ENCODE measurements at places on chromosomes 6 and 20. TPM values are rescaled to one million over a fixed set of nuclear protein-coding genes. Genes with fewer than 3 reads are reported as not detected.

DNA sequence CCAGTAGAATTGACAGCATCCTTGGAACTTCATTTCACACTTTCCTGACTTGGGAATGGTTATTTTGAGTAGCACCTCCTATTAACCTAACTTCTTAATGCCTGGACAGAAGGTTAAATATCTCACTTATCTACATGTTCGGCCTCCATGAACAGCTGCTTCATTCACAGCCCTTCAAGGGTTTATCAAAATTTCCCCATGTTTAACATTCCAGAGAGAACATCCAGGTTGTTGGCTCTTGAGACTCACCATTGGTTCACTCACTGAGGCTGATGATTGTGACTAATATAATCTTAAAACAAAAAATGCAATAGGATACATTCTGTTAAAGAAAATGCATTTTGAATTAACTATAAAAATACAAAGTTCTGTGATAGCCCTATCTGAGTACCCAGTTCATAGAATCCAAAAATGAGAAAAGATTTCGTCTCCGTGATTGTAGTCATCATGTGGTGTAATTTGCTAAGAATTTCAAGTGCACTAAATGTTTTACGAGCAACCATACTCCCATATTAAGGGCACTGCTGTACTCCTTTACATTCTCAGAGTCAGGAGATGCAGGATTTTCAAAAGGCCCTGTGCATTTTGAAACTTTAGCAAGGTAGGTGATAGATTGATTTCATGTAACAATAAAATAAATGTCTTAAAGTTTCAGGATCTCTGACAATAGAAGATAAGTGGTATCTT is 260.6 kb upstream of the TAB2 start:
- no peak for DNase-seq

DNA sequence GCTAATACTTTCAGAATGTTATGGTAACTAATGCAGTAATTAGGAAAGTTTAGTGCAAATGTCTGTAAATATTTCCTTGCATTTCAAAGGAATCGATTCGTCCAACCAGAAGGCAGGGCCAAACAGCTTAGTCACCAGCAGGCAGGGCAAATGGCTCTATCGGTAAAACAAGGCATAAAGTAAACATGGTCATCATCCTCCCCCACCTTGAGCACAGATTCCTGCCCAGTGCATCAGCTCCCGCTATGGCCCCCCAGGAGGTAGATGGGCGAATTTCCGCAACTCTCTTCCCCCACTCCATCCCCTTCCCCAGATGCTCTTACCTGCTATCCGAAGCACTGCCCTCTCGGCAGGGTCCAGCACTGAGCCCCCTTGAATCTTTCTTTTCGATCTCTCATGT is 103.8 kb upstream of the BEND6 start:
- no peak for DNase-seq

DNA sequence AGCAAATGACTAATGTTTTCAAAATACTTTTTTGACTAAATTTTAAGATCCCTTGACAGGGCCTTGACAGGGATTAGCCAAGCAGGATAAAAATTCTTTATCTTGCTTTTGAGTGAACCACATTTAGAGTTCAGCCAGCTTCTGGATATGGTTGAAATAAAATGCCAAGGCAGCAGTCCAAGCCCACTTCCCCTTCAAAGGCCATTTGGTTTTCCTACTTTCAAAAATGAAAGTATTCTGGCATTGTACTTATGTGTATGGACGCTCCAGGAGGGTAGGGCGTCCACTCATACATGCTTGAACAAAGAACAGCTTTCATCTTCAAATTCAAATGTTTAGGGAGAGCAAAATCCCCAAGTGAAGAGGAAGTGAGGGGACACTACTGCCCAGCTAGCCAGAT is 82.3 kb upstream of the BCLAF1 start:
- no peak for DNase-seq

GRCh38 chr20:44644230-44644617 is 7.3 kb downstream of the ADA start:
- DNase-seq = no peak

DNA sequence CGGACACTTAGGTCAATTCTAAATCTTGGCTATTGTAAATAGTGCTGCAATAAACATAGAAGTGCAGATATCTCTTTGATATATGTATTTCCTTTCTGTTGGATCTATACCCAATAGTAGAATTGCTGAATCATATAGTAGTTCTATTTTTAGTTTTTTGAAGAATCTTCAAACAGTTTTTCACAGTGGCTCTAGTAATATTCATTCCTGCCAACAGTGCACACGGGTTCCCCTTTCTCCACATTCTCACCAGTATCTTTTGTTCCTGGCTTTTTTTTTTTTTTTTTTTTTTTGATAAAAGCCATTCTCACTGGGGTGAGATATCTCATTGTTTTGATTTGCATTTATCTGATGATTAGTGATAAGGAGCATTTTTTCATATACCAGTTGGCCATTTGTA is 1.8 kb upstream of the FBXL4 start:
- no peak for DNase-seq

- DNase-seq = no peak
Measured at GRCh38 chr20:57908226-57908625, 198.4 kb upstream of the PMEPA1 start.

DNA sequence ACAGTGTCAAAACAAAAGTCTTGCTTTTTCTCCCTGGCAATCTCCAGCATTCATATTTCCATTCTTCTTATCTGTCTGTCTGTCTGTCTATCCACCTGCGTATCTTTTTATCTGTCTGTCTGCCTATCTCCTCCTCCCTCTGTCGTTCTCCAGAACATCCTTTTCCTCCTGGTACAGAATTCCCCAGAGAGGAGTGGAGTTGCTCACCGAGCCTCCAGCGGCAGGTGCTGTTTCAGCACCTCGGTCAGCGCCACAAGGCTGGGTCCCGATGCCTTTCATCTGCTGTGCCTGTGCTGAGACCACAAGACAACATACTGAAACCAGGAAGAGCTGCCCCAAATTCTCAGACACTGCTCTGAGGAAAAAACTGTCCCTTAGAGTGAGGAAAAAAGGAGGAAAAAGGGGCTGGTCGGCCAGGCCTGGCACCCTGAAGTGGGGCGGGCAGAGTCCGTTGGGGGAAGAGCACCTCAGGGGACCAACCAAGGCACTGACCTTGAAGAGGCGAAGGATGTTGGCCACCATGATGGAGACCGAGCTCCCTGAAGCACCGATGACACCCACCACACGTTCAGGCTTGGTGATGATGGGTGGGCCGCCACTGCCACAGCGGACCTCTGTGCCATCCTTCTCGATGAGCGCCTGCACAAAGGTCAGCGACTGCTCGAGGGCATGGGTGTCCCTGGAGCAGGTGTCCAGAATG is 13.3 kb downstream of the GRM4 start:
- no peak for DNase-seq

- peak; percentile 13 for DNase-seq
Measured at GRCh38 chr20:45972500-45973183, 639 bp upstream of the ZNF335 start.

DNA sequence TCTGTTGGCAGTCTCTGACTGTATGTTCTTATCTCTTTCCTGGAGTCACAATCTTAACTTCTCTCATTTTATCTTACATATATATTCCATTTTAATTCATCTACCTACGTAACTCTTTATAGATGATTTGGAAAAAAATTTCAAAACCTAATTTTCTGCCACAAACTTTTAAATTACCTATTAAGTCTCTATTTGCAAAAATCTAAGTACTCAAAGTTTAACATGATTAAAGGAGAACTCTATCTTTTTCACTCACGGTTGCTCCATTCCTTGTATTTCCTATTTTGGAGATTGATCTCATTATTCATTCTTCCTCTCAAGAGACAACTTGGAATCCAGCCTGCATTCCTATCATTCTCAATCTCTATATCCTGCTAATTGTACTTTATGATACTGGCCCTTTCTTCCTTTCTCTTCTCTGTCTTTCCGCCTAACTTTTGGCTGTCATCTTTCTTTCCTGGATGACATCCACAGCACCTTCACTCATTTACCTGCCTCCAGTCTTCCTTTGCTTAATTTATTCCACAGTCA is 1071.1 kb upstream of the CITED2 start:
- no peak for DNase-seq

- DNase-seq = no peak
Measured at GRCh38 chr6:10338151-10338550, 76.7 kb downstream of the TFAP2A start.

GRCh38 chr6:169409742-169410312 is 156.2 kb upstream of the THBS2 start:
- no peak for DNase-seq

DNA sequence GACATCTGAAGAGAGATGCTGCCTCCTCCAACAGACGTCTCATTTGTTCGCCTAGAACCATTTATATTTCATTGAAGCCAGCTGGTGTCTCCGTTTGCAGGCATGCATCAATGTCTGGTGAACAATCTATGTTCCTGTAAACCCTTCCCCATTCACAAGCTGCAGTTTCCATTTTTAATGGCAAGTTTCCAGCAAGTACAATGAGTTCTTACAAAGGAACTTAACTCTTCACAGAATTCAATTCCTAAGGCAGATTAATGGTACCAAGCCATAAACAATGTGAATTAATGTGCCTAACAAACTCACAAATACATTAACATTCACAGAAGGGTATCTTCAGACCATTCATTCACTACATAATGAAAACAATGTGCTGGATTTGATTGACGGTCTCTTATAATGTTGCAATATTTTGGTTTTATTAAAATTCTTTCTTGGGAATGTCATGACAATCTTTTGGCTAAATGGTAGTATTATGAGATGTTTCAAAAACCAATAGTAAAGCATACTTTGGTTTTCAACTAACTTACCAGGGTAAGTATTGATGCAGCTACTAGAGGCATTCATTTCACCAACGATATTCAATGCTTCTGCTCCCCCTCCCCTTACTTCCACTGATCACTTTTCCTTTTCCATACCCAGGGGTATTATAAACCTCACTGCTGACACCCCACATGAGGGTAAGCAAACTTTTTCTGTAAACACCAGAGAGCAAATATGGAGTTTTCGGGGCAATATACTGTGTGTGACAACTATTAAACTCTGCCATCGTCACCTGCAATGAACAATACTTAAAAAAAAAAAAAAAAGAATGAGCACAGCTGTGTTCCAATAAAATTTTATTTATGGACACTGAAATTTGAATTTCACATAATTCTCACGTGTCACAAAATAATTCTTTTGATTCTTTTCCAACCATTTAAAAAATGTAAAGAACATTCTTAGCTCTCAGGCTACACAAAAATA is 4.2 kb downstream of the AKIRIN2 start:
- no peak for DNase-seq

- DNase-seq = no peak
Measured at GRCh38 chr6:98047871-98048270, 764.9 kb upstream of the MMS22L start.

- no peak for DNase-seq
Measured at GRCh38 chr6:6005051-6006005, 1.4 kb downstream of the NRN1 start.

GRCh38 chr6:41338659-41339058 is 3.3 kb downstream of the NCR2 start:
- DNase-seq = no peak

- DNase-seq = no peak
Measured at GRCh38 chr6:159874435-159874834, 16.4 kb upstream of the MAS1 start.

DNA sequence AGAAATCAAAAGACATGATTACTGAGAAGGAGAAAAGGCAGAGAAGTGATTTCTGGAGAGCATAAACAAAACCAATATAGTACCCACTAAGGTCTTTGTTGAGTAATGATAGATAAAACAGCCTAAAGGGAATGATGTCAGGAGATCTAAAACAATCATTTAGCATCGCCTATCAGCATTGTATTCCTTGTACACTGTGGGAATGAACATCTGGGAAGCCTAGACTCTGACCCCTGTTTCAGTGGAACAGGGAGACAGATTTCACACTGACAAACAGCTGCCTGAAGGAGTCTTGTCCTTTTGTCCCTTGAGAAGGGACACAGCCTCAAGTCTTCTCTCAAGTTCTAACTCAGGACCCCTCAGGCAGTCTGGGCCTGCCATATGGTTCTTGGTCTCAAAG is 1.7 kb downstream of the ASIP start:
- DNase-seq = no peak

DNA sequence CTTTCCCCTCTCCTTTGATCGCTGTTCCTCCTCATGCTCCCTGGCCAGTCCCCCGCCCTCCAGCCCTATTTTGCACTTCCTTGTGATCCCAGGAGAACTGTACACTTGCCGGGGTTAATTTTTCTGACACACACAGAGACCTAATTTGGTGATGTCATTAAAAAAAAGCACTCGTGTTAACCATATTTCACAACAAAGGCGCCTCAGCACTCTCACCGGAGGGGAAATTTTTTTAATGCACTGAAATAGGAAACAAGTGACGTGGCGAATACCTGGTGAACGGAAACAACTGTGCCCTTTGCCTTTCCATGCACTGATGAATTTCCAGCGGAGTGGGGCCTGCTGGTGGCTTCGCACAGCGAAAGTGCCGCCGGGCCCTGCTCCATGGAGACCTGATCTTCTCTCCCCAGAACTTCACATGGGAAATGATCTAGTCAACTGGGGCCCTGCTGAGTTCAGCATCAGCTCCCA is 53.9 kb upstream of the TAGAP start:
- no peak for DNase-seq

DNA sequence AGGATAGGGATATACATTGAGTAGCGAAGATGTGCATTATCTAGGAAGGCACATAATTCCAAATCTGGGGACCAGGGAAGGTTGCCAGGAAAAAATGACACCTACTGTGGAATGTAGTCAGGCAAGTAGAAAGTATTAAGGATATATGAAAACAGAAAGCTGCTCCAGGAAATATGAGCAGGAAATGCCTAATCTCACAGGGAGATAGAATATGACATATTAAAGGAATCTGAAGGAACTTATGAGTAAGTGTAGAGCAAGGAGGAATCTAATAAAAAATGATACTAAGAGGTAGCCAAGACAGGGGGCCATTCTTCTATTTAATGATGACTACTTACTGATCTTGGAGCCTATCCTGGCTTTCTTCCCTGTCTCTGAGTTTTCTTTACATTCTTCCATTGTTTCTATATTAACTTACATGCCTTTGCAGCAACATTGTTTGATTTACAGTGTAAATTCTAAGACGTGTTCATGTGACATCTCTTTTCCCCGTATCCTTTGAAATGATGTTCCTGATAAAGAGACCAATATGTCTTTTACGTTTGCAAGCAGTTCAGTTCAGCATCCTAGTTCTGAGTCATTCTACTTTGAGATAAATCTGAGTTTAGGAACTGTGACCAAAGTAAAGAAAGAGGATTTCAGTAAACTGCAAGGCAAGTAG is 58.6 kb downstream of the TINAG start:
- no peak for DNase-seq

Gene CD93
- 14.3 TPM for total RNA-seq

Gene LY6G6D
- not detected for total RNA-seq

Gene UQCC2
- 2.8 TPM for total RNA-seq

Gene UNC93A
- not detected for total RNA-seq

Gene CCM2L
- 1.7 TPM for total RNA-seq

Gene LIN28B
- total RNA-seq = not detected

Gene SCRT2
- total RNA-seq = not detected

Gene OVOL2
- total RNA-seq = 30.4 TPM

All from transverse colon (tissue), 4 donors.